ENCODE measurements at places on chromosomes 5 and 9.

- DNase-seq = no peak
Observed at GRCh38 chr5:119367502-119368237, 11.9 kb downstream of the TNFAIP8 start.

- DNase-seq = no peak
Observed at GRCh38 chr9:137326445-137327065, 24.5 kb upstream of the NRARP start.

DNA sequence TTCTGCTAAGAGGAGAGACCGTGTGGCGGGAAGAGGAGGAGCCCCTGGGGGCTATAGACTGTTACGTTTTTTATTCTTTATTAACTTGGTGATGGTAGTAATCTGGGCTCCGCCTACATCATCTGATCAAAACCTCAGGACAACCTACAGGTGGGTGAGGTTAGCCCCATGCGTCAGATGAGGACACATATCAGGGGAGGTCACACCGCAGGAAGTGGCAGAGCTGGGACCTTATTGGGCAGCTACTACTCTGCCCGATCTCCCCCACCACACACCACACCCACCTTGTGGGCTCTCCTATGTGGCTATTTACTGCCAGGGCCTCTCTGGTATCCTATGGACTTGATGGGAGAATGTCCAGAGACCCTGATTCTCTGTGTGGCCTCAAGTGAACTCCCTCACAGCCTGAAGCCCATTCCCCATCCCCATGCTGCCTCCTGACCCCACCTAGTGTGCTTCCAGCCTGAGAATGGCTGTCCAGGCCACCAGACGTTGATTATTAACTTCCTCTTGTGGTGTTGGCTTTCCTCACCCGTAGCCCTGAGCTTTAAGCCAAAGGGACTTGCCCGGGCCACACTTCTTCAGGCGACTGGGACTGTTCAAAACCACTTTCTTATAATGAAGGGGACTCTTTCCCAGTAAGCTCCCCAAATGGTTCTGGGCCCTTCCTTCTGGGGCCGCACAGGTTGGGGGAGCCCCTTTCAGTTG is 8.2 kb downstream of the UNC5A start:
- no peak for DNase-seq

- DNase-seq = no peak
Observed at GRCh38 chr9:13278368-13279246, 885 bp downstream of the MPDZ start.

DNA sequence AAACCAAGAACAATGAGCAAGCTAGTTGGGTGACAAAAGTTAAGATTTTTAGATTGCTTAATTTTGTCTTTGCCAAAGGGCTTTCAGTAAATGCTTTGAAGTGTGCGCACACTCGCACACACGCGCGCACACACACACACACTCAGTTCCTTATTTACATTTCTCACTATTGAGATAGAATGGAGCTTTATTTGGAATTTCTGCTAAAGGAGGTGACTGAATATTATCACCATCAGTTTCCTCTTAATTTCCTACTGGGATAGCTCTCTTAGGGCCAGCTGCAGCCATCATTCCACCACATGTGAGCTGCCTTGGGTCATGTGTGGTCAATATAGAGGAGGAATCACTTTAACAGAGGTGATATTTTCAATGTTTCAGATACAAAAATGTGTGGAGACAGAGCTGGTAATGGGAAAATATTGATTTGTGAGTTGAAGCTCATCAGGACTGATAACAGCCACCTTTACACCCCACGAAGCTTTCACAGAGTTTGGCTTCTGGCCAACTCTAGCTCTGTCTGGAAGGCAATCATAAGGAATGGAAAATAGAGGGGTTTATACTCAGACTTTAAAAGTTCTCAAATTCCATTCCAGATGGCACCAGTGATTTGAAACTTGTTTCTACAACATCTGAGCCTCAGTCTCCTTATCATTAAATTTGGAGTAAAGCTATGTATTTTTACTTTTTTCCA is 99.9 kb downstream of the MACIR start:
- no peak for DNase-seq

DNA sequence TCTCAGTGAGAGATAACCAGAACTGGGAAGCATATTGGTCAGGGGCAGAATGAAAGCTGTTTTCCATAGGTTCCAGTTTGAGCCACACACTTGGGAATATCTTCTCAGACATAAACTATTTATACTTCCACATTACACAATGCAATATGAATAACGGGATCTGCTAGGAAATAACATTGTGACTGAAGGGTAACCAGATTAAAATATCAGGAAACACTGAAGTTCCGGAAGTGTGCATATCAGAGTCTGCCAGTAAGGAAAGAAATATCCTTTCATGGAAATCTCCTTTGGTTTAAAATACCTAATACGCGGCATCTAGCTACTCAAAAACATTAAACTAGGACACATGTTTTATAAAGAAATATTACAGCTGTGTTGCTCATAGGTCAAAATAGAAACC is 56.3 kb downstream of the ST8SIA4 start:
- no peak for DNase-seq

GRCh38 chr5:92019376-92019990 is 636.4 kb upstream of the ARRDC3 start:
- DNase-seq = no peak

DNA sequence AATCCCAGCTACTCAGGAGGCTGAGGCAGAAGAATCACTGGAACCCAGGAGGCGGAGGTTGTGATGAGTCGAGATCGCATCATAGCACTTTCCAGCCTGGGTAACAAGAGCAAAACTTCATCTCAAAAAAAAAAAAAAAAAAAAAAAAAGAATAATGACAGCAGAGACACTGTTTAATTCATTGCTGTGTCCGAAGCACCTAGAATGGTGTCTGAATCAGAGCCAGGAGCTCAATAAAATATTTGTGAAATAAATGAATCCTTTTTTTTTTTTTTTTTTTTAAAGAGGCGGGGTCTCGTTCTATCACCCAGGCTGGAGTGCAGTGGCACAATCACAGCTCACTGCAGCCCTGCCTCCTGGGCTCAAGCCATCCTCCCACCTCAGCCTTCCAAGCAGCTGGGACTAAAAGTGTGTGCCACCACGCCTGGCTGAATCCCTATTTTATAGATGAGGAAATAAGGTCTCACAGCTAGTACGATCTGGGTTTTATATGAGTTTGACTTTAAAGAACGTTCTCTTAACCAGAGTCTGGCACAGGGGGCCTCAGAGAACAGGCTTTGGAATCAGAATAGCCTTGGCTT is 47.8 kb downstream of the THOC3 start:
- DNase-seq = no peak

- DNase-seq = no peak
Observed at GRCh38 chr5:167061695-167062094, 1229.8 kb upstream of the WWC1 start.

- DNase-seq = no peak
Observed at GRCh38 chr5:103090791-103091190, 29.1 kb downstream of the GIN1 start.

GRCh38 chr9:90834828-90835595 is 33.4 kb downstream of the SYK start:
- no peak for DNase-seq

GRCh38 chr5:59760785-59761348 is 132.7 kb downstream of the PDE4D start:
- DNase-seq = peak; percentile 29

DNA sequence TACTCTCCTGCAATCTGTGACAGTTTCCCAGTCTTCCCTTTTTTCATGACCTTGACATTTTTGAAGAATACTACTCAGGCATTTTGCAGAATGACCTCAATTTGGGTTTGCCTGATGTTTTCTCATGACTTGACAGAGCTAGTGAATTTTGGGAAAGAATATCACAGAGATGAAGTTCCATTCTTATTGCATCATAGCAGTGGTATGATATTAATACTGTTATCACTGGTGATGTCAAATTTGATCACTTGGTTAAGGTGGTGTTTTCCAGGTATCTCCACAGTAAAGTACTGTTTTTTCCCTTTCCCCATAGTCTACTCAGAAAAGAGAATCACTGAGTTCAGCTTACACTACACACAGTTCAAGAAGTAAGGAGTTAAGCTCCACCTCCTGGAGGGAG is 56.2 kb upstream of the XPA start:
- DNase-seq = no peak
